ENCODE measurements at places on chromosomes 12 and 14.

DNA sequence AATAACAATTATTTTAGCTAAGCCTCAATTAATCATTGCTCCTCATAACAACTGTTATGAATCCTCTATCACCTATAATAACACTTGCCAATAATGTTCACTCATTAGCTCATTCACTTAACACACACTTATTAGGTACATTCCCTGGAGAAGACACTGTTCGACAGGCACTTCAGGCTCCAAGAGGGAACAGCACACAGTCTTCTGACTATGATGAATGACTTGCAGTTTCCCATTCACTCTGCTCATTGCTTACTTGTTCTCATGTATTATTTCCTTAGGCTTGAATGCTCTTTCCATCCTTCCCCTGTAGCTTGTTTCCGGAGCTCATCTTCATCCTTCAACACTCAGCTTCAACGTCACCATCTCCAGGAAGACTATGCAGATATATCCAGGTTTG lies 437.3 kb downstream of the TMEM132D start:
- DNase-seq: no peak

DNA sequence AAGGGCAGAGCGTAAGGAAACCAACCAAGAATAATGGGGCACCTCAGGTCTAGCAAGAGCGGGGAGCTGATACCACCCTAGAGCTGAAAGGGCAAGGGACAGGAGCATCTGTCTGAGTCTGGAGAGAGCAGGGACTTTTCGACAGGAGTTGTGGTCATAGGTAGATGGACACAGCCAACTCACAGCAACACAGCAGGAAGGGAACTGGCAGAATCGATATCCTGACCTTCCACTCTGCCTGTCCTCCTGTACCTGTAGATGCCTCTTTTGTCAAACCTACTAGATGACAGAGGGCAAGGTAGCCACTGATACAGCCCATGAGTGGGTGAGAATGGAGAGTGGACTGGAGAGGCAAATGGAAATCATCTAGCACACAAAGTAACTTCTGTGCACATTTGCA lies 247.2 kb upstream of the EGLN3 start:
- no peak for DNase-seq

- no peak for DNase-seq
Observed at GRCh38 chr12:43008953-43009845, 419.7 kb upstream of the PRICKLE1 start.

- no peak for DNase-seq
Observed at GRCh38 chr12:94721173-94721572, 70.8 kb upstream of the TMCC3 start.

GRCh38 chr12:5168148-5168547 lies 124.5 kb downstream of the KCNA5 start:
- no peak for DNase-seq

DNA sequence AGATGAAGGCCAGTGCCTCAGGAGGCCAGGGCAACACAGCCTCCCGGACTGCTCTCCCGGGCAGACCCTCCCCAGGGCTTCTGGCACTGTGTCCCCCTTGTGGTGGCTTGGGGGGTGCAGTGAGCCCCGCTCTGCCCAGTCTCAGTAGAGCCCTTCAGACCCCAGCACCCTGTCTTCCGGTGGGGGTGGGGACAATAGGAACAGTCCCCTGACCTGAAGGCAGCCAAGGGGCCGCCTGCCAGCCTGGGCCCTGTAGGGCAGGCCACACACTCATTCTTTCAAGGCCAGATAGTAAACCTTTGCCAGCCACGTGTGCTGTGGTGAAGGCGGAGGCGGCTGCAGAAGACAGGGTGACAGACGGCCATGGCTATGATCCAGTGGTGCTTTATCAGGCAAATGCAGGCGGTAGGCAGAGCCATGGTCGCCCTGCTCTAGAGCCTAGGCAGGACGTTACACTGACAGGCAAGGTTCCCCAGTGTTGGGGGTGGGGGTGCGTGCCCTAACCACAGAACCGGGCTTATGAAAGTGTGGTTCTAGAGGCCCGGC lies 15.0 kb downstream of the ZFYVE21 start:
- DNase-seq: no peak

- DNase-seq: no peak
Observed at GRCh38 chr12:29582677-29583272, 85.3 kb upstream of the OVCH1 start.

DNA sequence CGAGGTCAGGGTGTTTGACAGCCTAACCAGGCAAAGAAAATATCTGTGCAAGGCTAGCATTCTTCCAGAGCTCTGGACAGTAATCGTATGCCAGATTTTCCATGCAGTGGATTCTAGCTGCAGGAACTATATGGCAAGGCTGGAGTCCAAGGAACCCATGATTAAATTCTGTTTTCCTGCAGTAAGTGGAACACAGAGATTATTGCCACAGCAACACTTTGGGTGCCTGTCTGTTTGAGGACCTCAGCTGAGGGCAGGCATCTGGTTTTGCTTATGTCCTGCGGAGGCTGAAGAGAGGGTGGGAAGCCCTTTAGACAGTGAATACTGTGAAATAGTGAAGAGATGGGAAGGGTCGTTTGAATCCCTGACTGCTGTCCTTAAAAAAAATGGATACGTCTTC lies 104.4 kb downstream of the DAD1 start:
- DNase-seq: no peak

DNA sequence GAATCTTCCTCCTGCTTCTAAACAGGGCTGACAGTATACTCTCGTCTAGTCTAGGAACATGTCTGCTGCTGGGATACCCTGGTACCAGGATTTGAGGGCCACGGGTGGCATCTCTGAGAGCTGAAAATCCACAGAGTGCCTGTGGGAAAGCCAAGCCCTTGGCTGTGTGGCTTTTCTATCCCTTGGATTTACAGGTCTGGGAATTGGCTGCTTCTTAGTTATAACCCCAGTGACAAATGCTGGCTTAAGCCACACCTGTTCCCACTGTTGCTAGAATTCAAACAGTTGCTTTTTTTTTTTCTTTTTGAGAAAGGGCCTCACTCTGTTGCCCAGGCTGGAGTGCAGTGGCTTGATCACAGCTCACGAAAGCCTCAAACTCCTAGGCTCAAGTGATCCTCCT lies 14.3 kb upstream of the RIN3 start:
- DNase-seq: no peak

- peak; percentile 4 for DNase-seq
Observed at GRCh38 chr12:92363295-92364146, 217.9 kb upstream of the BTG1 start.

DNA sequence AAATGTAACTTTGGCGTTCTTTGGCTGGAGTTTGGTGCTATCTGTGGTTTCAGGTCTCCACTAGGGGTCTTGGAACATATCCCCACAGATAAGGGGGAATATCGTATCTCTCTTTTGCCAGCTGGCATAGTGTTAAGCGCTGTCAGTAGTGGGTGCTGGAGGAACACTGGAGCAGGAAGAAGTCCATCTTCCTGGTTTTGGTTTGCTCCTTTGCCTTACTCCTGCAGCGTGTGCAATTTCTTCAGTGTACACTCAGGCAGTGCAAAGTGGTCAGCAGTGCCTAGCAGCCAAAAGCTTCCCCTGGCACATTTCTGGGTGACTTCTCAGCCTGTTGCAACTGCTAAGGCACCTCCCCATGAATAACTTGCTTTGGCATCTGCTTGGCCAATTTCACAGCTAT lies 11.7 kb upstream of the RIPK3 start:
- DNase-seq: no peak

DNA sequence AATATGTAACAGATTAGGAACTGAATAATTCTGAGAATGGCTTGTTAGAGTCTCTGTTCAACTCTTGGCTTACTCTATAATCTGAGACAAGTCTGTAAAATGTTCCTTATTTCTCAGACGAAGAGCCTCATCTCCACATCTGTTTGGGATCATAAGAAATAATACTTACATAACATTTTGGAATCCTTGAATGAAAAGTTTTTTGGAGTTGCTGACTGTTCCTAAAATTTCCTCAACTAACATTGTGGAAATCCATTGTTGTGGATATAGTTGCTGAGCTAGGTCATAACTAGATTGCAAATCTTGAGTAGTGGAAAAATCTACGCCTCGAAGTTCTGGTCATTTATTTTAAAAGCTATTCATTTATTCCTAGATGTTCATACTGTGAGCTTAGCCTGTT lies 402.9 kb downstream of the ZFP36L1 start:
- no peak for DNase-seq

- no peak for DNase-seq
Observed at GRCh38 chr12:122449317-122449716, 26.8 kb upstream of the CLIP1 start.

GRCh38 chr12:132162508-132163031 lies 18.3 kb downstream of the NOC4L start:
- DNase-seq: no peak

DNA sequence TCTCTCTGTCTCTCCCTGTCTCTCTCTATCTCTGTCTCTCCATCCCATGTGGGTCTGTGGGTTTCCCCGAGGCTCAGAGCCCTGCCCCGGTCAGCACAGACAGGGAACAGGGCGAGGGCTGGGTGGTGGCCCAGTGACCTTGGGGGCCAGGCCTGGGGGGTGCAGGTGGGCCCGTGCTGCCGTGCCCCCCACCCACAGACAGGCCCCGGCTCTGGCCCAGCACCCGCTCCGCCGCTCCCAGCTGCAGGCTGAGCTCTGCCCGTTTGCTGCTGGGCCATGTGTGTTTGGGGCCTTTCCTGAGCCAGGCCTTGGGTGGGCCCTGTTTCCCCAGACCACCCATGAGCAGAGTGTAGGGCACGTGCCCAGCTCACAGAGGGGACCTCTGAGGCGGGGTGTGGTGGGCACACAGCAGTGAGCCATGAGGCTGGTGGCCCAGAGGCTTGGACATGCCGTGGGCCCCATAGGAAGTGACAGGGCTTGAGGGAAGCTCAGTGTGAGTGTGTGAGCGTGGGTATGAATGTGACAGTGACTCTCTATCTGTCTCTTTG lies 51.0 kb downstream of the TMEM121 start:
- DNase-seq: no peak

All from stimulated activated CD8-positive, alpha-beta memory T cell treated with anti-CD3 and anti-CD28 coated beads, Interleukin-15, amount 100 ng/mL, for 1 hour (primary cell).